ENCODE measurements at places on chromosomes 2 and 18. TPM values are rescaled to one million over a fixed set of nuclear protein-coding genes. Genes with fewer than 3 reads are reported as not detected.

Gene PJVK
- 7.5 TPM for total RNA-seq

Gene SLC23A3
- total RNA-seq: not detected

Gene NR4A2
- total RNA-seq: 25.3 TPM

Gene CHRND
- total RNA-seq: not detected

- no peak for DNase-seq
These were observed 64.9 kb upstream of the CAPN13 start for GRCh38 chr2:30871980-30872789.

- no peak for DNase-seq
These were observed 43.3 kb upstream of the CYP20A1 start for GRCh38 chr2:203195331-203196036.

DNA sequence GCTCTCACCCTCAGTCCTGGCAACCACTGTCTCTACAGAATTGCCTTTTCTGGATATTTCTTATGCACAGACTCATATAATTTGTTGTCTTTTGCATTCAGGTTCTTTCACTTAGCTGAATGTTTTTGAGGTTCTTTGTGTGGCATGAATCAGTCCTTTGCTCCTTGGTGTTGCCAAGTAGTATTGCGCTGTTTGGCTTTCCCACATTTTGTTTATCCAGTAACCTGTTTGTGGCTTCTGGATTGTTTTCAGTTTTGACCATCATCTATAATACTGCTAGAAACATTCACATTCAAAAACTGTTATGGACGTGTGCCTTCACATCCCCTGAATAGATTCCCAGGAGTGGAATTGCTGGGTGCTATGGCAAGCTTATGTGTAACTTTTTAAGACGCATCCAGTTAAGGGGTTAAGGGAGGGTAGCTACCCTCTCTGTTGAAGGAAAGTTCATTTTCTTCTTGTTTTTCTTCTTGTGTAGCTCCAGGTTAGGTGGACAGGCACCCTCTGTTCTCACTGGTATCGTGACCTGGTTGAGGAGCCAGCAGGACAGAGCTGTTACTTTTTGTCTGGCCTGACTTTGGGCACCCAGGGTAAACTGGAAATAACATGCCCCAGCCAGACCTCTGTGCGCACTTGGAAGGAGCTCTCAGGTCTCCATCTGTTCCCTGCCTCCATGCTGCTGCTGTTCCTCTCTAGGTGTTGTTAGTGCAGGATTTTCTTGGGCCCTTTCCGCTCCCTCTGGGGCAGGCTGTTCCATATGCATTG, 29.6 kb downstream of the ARHGAP25 start:
- no peak for DNase-seq

GRCh38 chr2:127862228-127862627, 4.3 kb upstream of the POLR2D start:
- DNase-seq: no peak

DNA sequence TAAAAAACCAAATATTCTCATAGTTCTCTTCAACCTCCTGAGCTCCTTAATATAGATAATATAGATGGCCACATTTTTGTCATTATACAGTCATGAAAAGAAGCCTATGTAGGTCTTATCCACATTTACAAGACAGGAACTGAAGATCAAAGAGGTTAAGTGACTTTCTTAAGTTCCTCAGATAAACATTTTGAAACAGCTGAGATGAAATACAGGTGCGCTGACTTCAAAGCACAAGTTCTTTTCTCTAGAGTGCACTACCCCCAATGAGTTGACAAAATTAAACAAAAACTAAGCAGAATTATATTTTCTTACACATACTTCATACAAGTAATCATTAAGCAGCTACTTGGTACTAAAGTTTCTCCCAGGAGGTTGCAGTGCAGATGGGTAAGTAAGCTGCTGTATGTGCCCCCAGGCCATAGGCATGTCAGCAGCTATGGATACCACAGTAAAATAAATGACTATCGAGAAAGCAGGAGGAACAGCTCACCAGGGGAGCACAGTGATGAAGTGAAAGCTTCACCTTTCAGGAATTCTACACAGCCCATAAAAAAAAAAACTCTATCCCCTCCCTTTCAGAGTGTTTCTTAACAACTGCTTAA, 199.8 kb downstream of the DPP10 start:
- no peak for DNase-seq

DNA sequence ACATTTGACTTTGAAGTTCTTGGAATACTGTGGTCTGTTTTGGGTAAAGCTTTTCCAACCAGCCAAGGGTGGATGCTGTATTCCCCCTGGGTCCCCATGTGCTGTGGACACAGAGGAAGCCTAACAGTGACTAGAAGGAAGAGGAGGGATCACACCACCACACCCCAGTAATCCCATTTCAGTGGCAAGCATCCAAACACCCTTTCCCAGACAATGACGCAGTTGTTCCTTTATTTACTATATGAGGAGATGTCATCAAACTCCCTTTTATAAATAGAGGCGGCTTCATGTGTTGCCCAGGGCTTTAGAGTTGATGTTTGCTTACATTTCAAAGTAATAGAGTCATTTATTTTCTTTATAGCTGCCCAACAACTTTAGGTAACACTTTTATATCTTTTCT, 959.4 kb upstream of the GYPC start:
- no peak for DNase-seq

DNA sequence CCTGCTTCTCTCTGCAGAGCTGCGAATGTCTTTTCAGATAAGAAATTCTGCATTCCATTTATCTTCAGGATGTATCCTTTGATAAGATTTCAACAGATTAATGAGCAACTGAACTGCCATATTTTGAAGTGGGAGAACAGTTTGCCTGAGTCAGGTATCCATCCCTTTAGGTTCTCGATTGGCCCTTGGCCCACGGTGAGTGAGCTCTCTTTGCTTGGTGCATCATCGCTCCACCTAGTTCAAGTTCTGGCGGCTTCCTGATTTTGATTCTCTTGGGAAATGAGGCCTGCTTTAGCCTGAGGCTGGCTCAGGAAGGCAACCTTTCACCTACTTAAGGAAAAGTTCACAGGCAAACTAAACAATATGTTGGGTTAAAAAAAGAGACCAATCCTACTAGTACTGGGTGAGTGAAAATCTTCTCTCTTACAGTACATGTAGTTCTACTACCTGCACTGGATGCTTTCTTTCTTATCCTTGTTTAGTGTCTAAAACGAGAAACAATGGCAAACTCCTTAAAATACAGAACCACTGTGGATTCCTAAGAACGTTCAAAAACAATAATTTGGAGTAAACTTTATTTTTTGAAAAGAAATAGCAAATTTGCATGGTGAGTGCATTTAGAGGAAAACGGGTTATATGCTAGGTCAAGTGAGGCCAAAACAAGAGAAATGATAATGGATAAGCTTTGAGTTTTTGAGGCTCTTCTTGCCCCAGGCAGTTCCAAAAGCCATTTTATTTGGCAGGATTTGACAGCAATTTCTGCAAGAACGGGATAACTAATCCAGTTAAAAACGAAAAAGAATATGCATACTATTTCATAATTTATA, 837 bp upstream of the ACSL3 start:
- DNase-seq: no peak

DNA sequence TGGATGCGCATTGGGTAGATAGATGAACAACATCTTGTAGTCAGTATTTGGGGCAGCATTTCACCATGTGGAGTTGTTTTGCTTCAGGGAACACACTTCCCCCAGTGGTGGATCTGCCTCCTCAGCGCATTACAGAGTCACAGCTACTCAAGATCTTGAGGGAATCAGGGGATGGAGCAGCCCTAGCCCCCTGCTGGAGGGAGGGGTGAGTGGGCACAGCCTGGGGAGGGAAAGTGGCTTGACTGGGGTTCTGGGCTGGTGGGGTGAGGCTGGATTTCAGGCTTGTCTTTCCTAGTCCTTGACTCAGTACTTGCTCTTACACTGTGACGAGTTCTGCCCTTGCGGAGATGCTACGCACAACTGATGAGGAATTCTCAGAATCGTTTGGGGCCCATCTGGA, 271.0 kb upstream of the HS6ST1 start:
- DNase-seq: no peak

DNA sequence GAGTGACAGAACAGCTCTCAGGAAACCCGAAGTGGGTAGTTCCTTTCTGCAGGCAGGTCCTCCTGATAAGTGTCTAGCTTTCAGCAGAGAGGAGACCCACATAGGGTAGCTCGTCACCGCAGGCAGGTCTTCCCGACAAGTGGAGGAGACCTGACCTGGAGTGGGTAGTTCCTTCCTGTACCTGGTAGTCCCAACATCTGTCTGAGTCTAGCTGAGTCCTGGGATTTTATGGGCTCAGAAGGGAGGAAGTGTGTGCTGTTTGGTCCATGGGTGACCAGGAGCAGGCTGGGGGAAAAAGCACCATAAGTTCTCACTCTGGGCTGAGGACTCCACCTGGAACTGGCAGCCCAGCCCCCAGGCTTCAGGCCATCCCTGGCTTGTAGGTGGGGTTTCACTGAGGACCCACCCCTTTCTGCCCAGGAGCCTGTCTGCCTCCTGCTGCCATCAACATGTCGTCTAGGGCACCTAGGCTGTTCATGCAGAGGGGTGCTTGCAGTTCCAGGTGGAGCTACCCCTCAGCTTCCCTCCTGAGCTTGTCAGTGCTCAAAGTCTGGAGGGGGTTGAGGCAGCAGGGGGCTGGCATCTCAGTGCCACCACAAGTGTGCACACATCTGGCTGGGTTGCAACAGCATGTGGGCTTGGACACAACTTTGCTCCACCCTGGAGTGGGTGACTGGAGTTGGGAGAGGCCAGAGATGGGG, 9.4 kb downstream of the DYSF start:
- DNase-seq: no peak

DNA sequence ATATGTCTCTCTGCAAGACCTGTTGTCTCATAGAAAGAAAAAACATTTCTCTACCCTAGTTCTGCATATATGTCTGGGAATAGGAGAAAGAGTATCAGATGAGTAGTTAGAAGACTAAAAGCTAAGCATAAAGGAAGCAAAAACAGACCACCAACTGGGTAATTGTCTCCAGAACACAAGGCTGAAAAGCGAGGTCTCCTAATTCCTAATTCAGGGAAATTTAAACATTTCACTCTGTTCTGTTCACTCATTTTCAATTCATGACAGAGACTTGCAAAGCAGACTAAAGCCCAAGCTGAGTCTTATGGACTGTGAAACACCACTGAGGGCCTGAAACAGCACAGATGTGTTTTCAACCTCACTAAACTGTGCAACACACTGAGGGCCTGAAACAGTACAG, 224.4 kb upstream of the TMEM200C start:
- DNase-seq: no peak
